D721Med (cell line): ENCODE measurements at places on chromosomes 3 and 15.

GRCh38 chr3:184405075-184406030 is 25.5 kb downstream of the CHRD start:
- DNase-seq, result peak; percentile 46

GRCh38 chr3:55198554-55198953 is 270.7 kb upstream of the LRTM1 start:
- DNase-seq, result no peak

DNA sequence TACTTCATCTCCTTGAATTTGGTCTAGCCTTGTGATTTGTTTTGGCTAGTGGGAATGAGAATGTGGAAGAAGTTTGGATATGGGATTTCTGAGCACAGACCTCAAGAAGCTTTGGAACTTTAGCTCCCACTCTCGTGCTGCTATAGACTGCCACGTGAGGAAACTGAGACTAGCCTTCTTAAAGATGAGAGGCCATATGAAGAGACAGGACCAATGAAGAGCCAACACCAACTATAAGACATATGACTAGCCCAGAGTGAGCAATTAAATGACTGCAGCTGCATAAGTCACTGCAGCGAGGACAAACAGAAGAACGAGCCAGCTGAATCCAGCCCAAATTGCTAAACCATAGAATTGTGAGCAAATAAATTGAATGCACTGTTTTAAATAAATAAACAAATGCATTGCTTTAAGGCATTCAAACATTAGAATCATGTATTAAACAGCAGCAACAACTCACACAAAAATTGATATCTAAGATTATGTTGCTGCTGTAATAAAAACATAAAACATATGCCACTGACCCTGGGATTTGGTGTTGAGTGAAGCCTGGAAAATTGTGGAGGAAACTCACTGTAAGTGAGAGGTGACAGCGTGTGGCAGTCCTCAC is 15.7 kb upstream of the CNTN4 start:
- no peak for DNase-seq

DNA sequence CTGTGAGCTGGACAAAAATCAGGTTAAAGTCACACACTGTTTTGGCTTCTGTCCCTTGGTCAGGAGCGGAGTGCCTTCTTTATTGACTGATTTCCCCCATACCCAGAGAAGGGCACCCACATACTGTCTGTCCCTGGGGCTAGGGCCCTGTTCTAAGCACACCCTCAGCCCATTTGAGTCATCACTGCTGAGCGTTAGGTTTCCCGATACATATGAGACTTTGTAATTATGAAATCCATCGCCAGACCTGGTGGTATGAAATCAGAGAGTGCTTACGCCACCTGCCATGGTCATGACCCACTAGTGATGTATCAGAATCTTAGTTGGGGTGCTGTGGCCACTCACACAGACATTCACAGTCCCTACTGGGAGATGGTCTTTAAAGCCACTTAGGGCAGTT is 96.8 kb downstream of the CHDH start:
- DNase-seq, result no peak

DNA sequence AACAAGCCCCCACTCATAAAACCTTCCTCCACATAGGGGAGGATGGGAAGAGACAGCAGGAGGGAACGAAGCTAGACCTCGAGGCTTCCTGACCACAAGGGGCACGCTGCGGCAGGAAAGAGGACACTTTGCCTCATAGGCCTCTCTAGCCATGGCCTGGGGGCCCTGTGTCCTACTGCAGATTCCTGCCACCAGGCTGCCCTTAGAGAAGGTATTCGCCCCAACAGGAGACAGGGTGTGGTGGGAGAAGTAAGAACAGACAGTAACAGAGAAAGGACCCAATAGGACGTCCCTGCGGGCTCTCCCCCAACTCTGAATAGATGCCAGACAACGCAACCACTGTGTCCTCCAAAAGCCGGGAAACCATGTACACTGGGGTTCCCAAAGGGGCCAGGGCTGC is 36.8 kb downstream of the ADCY5 start:
- DNase-seq, result no peak

DNA sequence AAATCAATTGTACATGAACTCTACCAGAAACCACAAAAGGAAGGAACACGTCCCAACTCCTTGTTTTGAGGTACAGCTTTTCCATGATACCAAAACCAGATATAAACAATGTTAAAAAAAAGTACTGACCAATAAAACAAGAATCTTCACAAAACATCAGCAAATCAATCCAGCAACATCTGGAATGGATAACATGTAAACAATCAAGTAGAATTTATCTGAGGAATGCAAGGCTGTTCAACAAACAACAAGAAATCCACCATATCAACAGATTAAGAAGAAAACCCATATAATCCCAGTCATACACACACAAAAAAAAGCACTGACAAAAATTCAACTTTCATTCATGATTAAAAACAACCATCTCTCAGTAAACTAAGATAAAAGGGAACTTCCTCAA is 26.7 kb downstream of the TJP1 start:
- DNase-seq, result no peak
